ENCODE measurements at places on chromosomes 16 and 17.

DNA sequence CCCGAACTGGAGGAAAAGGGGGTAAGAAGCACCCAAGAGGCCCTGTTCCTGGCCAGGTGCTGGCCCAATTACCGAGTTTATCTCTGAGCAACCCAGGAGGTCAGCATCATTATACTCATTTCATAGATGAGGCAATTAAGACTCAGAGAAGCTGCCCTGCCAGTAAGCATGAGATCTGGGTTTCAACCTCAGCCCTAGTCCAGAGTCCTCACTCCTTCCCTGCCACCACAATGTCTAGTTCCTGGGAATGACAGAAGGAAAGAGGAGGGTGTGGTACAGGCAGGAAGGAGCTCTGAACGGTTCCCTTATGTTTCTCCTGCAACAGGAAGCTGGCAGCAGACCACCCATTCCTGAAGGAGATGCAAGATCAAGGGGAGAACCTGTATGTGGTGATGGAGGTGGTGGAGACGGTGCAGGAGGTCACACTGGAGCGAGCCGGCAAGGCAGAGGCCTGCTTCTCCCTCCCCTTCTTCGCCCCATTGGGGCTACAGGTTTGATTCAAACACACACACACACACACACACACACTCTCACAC is 7.4 kb downstream of the GSDMA start:
- no peak for DNase-seq

GRCh38 chr17:59151591-59151990 is 3.4 kb downstream of the SKA2 start:
- no peak for DNase-seq

- no peak for DNase-seq
Measured at GRCh38 chr17:10633738-10634379, 23.2 kb downstream of the MYH3 start.

GRCh38 chr16:68658341-68658973 is 13.3 kb downstream of the CDH3 start:
- no peak for DNase-seq

- DNase-seq = no peak
Measured at GRCh38 chr17:39341541-39341940, 59.9 kb downstream of the FBXL20 start.

Measured in tibial nerve (tissue), 4 donors.